Adipocyte (in vitro differentiated cells): ENCODE measurements at places on chromosomes 3 and 15.
A peak's percentile ranks its signal among the peaks of the same experiment; 100 is the strongest.

DNA sequence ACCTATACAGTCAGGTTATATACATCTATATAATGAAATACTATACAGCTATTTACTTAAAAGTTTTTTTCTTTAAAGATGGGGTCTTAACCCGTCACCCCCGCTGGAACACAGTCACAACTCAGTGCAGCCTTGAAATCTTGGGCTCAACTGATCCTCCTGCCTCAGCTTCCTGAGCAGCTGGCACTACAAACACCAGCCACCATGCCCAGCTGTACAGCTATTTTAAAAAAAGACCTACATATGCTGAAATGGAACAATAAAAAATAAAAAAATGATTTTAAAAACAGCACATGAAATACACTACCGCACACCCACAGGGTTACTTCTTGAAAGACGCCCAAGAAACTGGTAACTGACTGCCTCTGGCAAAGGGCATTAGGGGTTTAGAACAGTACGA lies 3.8 kb downstream of the NCBP2 start:
- no peak for DNase-seq

- no peak for DNase-seq
Measured at GRCh38 chr3:180321534-180321933, 280.4 kb upstream of the TTC14 start.

- no peak for DNase-seq
Measured at GRCh38 chr15:83219026-83219425, 11.4 kb upstream of the HDGFL3 start.

- peak; percentile 44 for DNase-seq
Measured at GRCh38 chr15:74790080-74790916, 8.4 kb downstream of the CSK start.

- DNase-seq = peak; percentile 74
Measured at GRCh38 chr3:31105438-31106077, 211.1 kb upstream of the GADL1 start.

DNA sequence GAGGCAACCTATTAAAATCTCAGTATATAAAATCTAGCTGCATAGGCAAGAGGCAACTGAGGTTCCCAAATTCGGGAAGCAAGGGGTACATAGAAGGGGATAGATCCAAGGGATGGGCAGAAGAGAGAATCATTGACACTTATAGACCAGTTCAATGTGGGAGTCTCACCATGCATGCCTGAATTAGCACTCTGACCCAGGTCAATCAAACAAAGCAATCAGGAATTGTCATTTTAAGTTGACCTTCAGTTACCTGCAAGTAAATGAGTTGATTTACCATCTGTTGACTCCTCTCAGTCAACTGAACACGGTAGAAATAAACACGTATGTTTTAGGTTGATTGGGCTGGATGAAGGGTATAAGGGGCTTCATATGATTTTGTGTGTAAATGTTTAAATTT lies 33.4 kb upstream of the PIAS1 start:
- DNase-seq = no peak

DNA sequence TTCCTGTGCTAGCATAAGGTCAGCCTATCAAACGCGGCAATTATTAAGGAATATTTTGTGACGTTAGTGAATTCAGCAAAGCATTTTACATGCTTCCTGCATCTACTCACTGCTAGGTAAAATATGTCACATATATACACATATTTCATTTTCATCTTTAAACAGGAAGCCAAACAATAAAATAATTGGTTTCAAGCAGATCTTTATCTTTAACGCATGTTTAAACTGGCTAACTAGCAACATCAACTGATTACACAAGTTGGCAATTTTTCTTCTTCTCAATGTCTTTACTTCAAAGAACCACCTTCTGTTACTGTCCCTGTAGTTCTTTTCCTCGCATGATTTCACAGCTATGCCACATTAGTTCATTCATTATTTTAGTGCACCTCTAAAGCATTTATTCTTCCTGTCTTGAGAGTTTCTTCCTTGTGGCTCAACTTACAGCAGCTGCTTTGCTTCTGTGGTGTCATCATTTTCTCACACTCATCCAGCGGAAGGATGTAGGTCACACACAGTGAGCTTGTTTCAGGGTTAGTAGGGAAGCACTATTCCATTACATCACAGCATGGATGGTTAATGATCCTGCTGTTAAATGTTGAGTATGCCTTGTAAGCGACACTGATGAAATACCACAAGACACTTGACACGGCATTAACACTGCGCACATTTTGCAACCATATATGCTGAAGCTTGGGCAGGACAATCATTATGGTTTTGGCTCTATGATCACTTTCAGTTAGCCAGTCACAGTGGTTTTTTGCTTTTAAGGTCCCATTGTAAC lies 2.3 kb upstream of the BCHE start:
- DNase-seq = no peak

DNA sequence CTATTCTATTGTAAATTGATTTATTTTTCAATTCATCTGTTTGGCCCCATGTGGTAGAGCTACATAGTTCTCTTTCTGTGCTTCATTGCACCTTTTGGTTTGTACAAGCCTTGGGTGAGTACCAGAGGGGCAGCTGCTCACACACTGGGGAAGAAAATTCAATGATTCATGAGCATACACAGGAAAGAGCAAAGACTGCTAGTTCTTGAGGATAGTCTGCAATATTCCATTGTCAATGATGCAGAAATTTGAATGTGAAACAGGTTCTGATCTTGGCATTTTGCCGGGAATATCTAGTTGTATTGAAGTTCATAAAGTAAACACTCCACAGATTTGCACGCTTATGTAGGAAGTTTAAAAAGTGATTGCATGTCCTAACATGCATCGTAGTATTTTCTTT lies 304.6 kb downstream of the NAALADL2 start:
- DNase-seq = peak; percentile 26

DNA sequence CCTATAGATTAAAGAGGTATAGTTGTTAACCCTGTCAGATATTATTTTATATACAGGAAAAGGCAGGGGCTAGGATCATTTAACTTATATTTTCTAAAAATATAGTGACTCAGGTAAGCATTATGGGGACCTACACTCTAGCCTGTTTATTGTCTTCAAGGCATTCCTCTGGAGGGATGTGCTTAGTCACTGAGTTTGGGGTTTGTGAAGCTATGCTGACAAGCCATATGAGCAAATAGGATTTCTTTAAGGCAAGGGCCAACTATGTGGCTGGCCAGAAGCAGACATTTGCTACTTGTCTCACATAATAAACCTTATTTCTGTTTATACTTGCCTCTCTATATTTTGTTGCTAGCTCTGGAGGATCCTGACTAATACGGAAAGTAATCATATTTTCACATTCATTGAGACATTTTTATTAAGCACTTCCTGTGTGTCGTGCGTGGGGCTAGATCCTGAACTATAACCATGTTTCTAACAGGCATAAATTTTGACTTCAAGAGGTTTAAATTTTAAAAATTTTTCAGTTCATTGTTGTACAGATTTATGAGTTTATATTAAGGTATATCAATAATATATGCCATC lies 153.4 kb downstream of the OTOL1 start:
- DNase-seq = no peak

DNA sequence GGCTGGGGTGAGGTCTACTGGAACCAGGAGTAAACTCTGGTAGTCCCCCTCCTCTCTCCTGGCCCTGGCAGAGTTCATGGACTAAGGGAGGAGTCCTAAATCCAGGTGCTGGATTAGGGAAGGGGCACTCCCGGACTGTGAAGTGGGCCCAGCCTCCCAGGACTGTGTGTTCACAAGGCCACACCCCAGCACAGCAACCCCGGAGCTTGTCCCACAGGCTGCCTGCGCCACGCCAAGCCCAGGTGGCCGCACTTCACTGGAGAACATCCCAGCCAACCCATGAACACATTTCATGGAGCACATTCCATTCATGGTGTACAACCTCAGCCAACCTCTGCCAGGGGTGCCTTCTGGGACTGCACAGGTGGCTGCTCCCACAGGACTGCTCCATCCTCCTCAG lies 8.2 kb downstream of the ARPIN start:
- DNase-seq = no peak

- no peak for DNase-seq
Measured at GRCh38 chr3:122003112-122003511, 18.9 kb downstream of the ILDR1 start.

DNA sequence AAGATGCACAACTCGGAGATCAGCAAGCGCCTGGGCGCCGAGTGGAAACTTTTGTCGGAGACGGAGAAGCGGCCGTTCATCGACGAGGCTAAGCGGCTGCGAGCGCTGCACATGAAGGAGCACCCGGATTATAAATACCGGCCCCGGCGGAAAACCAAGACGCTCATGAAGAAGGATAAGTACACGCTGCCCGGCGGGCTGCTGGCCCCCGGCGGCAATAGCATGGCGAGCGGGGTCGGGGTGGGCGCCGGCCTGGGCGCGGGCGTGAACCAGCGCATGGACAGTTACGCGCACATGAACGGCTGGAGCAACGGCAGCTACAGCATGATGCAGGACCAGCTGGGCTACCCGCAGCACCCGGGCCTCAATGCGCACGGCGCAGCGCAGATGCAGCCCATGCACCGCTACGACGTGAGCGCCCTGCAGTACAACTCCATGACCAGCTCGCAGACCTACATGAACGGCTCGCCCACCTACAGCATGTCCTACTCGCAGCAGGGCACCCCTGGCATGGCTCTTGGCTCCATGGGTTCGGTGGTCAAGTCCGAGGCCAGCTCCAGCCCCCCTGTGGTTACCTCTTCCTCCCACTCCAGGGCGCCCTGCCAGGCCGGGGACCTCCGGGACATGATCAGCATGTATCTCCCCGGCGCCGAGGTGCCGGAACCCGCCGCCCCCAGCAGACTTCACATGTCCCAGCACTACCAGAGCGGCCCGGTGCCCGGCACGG lies 991 bp downstream of the SOX2 start:
- DNase-seq = peak; percentile 18

DNA sequence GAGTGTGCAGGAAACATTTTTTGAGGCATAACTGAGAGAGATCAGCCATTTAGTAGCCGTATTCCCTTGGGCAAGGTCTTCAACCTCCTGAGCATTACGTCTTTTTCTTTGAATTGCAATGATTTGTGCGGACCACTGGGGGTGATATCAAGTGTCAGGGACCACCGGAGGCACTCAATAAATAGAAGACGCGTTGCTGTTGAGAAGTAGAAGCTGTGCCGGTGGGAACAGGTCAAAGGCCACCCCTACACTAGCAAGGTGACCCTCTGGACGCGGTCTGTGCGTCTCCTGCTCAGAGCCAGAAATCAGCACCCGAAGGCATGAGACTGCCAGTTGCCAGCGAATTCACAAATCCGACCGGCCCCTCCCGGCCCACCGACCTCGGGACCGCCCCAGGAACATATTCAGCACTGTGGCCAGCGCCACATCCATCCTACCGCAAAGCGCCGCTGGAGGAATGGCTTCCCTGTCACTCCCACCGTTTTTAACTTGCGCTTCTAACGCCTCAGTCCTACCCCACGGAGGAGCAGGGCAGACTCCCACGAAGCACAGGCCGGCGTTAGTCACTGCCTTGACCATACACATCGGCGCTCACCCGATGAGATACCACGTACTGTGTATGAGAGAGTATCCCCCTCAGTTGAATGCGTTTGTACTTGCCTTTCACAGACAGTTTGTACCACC lies 1.4 kb upstream of the GHSR start:
- DNase-seq = peak; percentile 58

GRCh38 chr3:150033721-150034120 lies 63.0 kb upstream of the PFN2 start:
- DNase-seq = no peak

DNA sequence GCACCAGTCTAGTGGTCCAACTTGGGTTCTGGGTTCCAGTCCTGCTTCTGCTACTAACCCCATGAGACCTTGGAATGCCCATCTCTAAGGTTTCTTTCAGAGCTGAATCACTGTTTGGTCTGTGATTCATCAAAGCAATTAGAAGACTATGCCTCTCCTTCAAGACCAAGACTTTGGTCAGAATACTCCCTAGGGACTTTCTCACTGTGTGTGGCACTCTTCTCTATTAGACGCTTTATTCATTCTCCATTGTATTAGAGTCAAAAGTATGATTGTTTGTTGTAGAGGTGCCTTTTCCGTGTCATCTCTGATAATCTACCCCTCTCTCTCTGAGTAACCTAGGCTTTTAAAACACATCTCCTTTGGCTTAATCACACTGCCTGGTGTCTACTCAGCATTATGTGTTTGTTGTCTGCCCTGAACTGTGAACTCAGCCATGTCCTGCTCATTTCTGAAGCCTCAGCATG lies 90.5 kb downstream of the LPP start:
- peak; percentile 44 for DNase-seq

DNA sequence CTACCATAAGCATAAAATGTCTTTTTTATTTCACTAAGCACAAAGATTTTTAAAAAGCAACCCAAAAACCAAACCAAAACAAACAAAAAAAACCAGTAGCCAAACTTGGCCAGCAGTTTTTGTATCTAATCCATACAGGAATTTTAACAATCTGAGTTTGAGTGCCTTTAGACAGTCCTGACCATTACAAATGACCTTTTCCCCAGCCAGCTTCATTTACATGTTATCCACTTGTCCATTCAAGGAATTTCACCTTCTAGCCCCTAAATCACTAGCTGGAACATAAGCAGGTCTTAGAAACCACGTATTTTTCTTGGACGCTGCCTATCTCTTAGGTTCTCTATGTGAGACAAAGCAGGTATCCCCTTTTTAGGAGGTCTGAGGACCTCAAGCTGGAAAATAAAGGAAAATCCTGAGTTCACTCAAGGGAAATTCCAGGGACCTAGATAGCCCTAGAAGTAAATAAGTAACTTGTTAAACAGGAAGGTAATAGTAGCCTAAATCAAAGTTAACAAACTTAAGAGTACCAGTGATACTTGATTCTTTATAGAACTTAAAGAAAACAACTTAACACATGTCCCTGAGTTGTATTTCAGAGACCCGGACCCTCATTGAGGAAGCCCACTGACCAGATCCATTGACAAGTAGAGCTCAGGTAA lies 34.2 kb downstream of the CIP2A start:
- DNase-seq = no peak

DNA sequence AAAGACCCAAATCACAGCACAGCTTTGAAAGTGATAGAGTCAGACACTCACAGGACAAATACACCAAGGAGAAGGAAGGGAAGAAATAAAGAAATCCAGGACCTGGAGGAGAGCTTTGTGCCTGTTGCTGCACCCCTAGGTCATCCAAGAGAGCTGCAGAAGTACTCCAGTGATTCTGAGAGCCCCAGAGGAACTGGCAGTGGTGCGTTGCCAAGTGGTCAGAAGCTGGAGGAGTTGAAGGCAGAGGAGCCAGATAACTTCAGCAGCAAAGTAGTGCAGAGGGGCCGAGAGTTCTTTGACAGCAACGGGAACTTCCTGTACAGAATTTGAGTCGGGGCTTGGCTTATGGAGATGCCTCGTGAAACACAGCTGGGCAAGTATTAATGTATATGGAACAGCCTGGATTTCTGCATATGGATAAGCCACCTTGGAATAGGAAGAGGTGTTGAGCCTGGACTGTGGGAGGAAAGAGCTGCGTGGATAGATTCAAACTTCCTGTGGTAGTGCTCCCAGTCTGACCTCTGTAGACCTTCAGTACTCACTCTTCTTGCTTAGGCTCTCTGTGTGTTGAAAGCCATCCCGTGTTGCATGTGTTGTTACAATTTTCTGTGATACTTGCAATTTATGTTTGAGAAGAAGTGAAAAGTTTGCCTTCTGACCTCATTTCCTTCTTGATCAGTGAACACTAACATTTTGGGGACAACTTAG lies 6.1 kb downstream of the NGRN start:
- no peak for DNase-seq
